ENCODE measurements at places on chromosomes 4 and X.

GRCh38 chr4:152089584-152089983 is 328.8 kb upstream of the GATB start:
- no peak for DNase-seq

DNA sequence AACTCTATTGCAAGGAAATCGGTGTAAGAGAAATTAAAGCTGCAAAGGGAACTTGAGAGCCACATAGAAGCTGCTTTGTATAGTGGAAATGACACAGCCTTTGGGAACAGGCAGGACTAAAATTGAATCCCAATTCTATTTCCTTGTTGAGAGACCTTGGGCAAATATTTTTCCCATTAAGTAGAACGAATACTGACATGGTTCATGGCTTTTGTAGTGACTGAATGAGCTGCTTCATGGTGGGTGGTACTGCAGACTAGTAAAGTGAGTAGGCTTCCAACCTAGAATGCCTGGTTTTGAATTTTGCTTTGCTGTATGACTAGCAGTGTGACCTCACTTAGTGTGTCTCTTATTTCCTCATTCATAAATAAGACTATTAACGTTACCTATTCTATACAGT is 182.2 kb upstream of the KCNIP4 start:
- DNase-seq, result no peak

DNA sequence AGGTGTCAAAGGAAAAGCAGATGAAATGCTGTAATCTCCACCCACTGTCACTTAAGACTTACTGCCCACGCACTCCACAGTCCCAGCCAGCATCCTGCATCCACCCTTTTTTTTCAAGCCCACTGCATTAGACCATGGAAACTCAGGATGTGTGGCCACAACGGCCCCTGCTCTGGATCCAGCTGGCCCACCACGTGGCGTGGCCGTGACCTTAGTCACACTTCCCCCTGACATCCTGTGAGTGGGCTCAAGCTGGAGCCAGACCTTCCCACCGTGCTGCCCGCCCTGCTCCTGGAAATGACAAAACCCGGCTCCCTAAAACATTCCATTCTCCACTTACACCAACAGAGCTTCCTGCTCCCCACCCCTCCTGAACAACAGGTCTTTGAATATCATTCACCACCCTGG is 588.3 kb upstream of the DIPK2B start:
- no peak for DNase-seq

- DNase-seq, result no peak
Measured at GRCh38 chr4:132572210-132572609, 576.9 kb upstream of the PCDH10 start.

GRCh38 chr4:121655320-121656268 is 41.2 kb downstream of the ANXA5 start:
- no peak for DNase-seq

Data from GM19239 (cell line).